ENCODE measurements at places on chromosomes 2 and 18.

DNA sequence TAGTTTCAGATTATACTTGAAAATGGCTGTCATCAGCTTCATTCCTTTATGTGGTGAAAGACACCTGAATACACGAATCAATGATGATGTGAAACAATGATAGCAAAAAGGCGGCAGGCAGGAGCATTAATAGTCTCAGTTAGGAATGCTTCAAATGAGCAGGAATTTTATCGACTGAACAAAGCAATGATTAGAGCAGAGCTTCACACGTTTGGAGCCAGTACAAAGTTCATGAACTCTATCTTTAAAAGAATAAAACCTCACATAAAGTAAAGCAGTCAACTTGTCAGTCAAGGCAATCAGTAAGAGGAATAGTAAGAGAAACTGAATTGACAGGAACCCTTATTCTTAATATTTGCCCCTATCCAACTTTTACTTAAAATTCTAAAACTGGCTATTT, 78.4 kb upstream of the SERTAD2 start:
- no peak for DNase-seq

DNA sequence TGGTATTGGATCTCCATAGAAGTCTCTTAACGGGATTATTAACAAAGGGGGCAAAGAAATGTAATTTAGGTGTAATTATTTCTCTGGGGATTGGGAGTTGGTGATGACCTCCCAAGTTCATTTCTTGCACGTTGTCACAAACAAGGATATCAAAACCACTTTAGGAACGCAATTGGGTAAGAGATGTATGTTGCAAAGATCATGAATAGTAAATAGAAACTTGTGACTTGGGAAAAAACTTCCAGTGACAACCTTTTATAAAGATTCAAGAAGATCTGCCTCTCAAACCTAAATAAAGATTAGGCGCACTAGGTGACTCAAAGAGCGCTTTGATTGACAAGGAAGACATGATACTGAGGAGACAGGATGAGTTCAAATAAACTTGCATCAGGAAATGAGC, 127.8 kb upstream of the TRIB2 start:
- DNase-seq = no peak

GRCh38 chr2:232485757-232486557, 1.7 kb downstream of the ECEL1 start:
- DNase-seq = no peak

GRCh38 chr2:173755798-173756197, 209.4 kb downstream of the SP3 start:
- DNase-seq = no peak

DNA sequence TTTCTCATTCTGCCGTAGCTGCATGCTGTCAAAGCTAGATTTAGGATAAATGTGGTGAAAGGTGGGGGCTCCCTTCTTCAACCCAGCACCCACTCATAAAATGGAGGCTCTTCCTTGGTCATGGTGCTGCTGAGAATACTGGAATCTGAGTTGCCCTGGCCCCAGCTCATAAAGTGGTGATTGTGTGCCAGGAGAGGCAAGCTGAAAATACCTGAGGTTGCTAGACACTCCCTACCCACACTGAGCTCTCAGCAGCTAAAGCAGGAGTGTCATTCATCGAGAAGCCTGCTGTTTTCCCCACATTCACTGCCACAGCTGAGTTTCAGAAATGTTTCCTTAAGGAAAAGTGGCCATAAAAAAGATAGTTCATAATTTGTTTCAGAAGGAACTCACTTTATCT, 297.1 kb upstream of the RBMS1 start:
- no peak for DNase-seq

- no peak for DNase-seq
Measured at GRCh38 chr2:47688561-47688960, 94.4 kb upstream of the MSH6 start.

DNA sequence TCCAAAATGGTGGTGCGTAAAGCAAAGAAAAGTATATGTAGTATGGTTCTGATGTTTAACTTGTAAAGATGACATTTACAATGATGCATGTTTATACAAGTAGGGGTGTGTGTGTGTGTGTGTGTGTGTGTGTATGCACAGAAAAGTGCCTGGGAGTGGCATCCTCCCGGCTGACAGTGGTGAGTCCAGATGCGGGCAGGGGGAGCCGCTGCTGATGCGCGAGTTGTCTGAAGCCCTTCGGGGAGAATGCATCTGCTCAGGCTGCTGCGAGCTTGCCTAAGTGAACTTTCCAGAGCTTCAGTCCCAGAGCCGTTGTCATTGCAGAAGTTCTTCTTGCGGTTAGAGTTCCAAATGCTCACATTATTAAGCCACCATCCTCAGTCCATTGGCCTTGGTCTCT, 429.7 kb upstream of the HS6ST1 start:
- no peak for DNase-seq

DNA sequence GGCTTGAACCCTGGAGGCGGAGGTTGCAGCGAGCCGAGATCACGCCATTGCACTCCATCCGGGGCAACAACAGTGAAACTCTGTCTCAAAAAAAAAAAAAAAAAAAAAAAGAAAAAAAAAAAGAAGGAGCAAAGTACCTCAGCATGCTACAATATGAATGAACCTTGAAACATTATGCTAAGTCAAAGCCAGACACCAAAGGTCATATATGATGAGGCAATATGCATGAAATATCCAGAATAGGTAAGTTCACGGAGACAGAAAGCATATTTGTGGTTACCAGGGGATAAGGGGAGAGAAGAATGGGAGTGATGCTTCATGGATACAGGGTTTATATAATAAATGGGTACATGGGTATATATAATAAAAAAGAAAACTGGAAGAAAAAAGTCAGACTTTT, 93.3 kb downstream of the PRELID3A start:
- no peak for DNase-seq

- DNase-seq = no peak
Measured at GRCh38 chr2:199433204-199433832, 24.4 kb downstream of the SATB2 start.

DNA sequence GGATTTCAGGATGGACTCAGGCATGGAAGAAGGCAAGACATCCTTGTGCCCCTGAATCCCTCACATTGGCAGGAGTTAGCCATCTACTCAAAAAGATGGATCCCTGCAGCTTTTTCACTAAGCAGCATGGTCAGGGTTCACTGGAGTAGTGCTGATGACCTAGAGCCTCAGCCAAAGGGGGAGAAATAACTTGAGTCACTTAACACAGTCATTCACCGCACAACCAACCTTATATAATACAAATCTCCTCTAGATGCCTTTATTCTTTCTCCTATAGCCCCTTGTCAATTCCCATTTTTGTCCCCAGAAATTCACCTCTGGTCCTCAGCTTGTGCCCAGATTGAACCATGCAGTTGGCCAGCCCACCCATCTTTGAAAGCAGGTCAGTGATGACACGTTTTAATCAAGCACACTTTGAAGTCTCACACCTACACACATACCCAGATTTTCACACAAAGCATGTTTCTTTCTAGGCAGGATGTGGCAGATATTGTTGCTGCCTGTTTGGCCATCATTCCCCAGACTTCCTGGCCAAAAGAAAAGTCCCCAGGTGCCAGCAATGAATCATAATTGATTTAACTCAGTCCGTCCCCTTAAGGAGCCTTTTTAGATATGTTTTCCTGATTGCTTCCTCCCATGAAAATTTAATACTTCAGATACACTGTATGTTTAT, 84.2 kb downstream of the LBH start:
- DNase-seq = no peak

DNA sequence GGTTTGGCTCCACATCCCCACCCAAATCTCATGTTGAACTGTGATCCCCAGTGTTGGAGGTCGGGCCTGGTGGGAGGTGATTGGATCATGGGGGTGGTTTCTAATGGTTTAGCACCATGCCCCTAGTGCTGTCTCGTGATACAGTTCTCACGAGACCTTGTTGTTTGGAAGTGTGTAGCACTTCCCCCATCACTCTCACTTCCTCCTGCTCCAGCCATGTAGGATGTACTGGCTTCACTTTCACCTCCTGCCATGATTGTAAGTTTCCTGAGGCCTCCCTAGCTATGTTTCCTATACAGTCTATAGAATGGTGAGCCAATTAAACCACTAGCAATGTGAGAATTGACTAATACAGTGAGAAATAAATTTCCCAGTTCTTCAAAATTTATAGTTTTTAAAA, 325.9 kb downstream of the FSIP2 start:
- no peak for DNase-seq

- no peak for DNase-seq
Measured at GRCh38 chr2:149738767-149739166, 151.2 kb upstream of the MMADHC start.

GRCh38 chr2:18648161-18648560, 58.8 kb upstream of the NT5C1B start:
- no peak for DNase-seq

DNA sequence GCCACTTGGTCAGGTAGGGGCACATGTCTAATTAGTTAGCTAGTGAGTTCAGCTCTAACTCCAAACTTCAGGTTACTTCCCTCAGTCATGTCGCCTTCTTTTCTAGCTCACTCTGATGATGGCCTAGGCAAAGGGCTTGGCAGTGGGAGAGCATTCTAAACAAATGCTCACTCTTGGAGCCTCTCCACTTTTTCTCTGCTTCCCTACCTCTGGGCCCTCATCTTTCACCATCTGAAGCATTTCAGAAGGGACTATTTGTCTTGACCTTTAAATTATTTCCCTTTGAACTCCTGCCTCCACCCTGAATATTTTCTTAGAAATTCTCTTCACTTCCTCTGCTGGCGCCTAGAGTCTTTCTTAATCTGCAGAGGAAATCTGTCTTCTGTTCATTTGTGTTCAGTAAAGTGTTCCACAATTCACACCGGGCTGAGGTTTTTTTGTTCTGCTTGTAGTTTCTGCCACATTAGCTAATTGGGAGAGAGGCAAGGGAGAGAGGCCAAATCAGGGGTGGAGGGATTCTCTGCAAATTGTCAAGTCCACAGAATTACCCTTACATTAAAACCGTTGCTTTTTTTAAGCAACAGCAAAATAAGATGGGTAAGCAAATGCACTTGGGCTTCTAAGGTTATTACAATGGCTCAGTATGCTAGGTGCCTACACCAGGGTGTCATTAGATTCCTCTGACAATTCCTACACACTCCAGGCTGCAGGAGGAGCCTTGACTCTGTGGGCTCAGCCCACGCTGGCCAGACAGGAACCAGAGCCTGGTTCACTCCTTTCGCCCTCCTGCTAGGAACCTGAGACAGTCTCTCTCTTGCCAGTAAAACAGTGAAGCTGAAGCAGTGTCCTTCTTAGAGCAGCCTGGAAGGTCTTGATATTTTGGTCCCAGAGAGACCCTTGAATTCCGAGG, 5.5 kb downstream of the MSGN1 start:
- no peak for DNase-seq

- no peak for DNase-seq
Measured at GRCh38 chr2:191638079-191638801, 39.7 kb upstream of the NABP1 start.

DNA sequence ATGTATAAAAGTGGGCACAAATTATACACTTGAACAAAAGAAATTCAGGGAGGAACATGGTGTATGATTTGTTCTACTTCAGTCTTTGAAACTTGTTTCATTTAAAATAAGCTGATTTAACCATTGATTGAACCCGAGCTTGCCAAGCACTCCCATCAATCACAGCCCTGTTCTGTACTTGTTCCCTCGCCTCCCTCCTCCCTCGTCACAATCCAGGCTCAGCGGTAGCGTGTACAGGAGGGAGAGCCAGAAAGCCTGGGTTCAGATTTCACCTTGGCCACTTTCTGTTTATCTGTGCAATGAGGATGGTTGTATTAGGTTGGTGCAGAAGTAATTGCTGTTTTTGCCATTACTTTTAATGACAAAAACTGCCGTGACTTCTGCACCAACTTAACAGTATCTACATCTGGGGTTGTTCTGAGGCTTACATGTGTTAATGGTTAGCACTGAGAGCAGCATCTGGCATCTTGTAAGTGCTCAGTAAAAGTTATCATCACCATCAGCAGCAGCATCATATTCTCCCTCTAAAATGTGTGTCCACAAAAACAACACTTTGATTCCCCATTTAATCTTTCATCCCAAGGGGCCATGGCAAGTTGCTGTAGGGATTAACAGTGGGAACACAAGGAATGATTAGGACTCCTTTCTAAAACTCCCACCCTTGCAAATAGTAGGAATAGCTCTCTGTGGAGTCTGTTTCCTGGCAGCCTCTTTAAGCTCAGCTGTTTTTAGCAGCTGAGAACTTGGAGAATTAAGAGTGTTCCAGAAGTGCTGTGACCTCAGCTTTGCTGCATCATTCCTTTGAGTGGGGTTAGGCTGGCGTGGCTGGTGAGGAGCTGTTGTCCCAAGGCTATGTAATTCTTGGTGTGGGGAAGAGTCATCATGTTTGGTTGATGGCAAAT, 4.7 kb downstream of the DPYSL5 start:
- DNase-seq = no peak

- DNase-seq = no peak
Measured at GRCh38 chr2:85399183-85399455, 11.0 kb downstream of the CAPG start.

- no peak for DNase-seq
Measured at GRCh38 chr18:31562726-31563125, 29.0 kb upstream of the TTR start.

GRCh38 chr2:238602223-238602960, 175.7 kb downstream of the ASB1 start:
- DNase-seq = no peak

- no peak for DNase-seq
Measured at GRCh38 chr2:118294063-118294462, 205.8 kb downstream of the INSIG2 start.

DNA sequence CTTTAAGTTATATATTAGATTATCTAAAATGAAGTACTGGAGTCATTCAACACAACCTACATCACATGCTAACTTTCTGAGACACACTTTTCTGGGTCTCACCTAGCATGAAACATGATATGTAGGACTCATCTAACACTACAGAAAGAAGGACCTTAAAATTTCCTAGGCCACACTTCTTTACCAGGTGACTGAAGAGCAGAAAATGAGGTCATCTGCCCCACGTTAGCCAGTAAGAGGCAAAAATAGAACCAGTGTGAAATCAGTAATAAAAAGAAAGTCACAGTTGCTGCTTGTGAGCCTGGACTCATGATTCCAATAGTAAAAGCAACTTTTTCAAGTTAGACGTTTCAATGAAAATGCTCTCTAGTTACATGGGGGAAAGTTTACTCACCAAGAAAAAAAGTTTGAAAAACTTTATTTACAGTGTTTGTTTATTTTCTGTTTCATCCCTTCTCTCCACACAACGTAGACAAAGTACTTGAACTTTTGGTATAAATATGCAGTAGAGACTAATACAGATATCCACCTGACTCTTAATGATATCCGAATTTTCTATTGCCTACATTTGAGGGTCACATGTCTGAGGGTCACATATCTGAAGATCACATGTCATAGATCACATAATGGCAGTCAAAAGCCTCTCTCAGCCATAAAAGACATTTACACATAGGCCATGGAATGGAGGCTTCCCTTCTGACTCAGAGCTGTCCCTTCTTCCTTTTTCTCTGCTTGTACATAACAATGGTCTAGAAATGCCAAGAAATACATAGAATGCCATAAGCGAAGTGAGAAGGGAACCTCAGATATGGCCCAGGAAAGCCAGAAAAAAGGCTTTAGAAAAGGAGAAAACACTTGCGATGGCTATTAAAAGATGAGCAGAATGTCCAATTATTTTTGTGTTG, 362.9 kb downstream of the ZEB2 start:
- no peak for DNase-seq

DNA sequence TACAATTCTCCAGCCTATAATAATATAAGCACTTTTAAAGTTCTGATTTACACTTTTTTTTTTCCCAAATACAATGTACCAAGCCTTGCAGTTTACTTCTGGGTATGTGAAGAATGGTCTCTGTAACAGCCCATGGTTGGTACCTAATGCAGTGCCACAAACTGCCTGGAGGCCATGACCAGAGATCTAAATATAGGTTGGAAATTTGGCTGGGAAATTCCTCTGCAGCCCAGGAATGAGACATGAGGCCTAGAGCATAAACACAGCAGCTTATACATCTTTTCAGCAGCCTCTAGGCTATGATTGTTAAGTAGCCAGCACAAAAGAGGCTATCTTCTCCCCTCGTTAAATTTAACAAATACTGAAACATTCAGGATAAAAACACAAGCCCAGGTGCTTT, 432.0 kb upstream of the FAM98A start:
- no peak for DNase-seq

Data from activated CD4-positive, CD25-positive, alpha-beta regulatory T cell treated with anti-CD3 and anti-CD28 coated beads, Interleukin-2, amount 50 U/mL, for 16 hours (primary cell).